ENCODE measurements at places on chromosomes 3 and 15.

- no peak for DNase-seq
These were observed 36.1 kb downstream of the TRANK1 start for GRCh38 chr3:36908647-36909180.

GRCh38 chr3:172154768-172155664 lies 115.6 kb downstream of the FNDC3B start:
- no peak for DNase-seq

DNA sequence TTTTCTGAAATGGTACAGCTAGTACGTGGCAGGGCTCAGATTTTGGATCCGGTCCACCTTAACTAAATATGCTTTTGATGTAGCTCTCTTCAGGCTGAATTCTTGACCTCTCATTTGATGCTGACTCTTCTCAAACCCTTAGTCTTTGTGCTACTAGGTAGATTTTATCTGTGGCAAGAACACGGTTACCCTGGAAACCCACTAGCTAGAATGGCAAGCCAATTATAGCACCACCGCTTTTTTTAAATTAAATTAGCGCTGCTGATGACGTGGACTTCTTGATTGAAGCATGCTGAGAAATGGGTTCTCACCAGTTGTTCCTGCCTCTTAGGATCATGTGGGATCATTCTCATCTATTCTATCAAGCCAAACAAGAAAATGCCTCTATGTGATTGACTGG lies 421.5 kb downstream of the LPP start:
- DNase-seq, result no peak

DNA sequence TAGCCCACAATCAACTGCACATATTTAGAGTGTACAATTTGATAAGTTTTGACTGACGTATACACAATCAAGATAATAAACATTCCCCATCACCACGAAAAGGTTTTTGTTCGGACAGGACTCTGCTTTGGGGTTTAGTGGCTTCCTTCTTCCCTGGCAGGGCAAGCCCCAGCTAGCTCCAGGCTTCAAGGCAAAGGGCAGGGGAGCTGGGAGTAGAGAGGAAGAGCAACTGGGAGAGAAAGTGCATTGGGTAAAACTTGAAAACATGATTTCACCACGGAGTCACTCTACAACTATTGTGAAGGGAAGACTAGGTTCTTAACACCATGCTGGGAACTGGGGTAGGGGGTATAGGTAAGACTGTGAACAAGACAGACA lies 185.1 kb upstream of the UBE2E1 start:
- no peak for DNase-seq

- no peak for DNase-seq
These were observed 646.0 kb downstream of the TUSC7 start for GRCh38 chr3:117355566-117355965.

GRCh38 chr3:12741209-12741608 lies 17.9 kb downstream of the TMEM40 start:
- DNase-seq, result no peak

DNA sequence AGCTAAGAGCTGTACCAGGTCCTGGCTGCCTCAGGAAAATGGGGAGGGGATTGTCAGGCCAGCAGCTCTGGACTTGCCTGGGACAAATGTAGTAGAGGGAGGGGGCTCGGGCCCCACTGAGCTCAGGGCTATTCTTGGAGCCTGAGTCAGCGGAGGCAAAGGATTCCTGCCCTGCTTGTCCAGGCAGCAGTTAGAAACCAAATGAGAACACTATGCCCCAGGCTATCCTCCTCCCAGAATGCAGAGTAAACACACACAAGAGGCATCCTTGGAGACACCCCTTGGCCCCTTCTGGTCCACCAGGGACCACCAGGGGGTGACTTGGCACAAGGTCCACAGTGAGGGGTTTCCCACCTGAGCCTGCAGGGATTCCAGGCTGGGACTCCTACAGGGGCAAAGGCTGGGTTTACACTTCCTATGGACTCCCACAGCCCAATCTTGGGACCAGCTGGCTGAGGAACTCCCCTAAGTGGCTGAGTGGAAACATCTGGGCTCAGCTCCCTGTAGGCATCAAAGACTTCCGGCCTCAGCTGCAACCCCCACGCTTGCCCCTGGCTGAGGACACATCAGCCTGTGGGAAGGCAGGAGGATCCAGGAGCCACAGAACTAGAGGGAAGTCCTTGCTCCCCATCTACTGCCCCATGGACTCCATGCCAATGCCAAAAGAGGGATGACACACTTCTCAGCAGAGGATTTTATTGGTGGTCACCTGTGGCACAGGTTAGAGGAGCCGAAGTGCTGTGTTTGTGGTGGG lies 3.4 kb upstream of the COL7A1 start:
- no peak for DNase-seq

- DNase-seq, result no peak
These were observed 9.6 kb downstream of the STARD5 start for GRCh38 chr15:81314378-81314777.

DNA sequence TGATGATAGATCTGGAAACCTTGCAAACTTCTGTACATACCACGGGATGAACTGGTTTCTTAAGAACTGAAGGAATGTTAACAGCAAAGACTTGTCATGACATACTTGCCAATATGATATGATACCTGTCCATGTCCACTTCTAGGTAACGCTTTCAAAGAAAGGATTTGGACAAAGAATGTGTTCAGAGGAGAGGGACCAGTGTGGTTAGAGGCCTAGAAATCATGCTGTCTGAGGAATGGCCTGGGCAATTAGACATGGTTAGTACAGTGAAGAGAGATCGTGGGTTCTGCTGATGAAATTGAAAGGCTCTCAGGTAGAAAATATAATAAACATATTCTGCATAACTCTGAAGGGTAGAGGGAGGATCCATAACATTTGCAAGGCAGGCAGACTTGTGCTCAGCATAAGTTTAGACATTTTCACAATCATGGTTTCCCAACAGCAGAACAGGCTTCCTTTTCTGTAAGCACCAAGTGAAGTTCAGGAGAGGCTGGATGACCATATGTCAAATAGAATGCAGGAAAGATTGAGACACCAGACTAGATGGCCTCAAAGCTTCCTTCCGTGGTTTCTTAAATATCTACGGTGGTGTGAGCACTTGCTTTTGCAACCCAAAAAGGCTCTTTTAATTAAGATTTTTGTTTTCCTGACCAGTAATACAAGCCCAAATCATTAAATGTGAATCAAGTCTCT lies 39.9 kb downstream of the TGFBR2 start:
- no peak for DNase-seq

GRCh38 chr3:193883551-193883950 lies 252.4 kb upstream of the HES1 start:
- DNase-seq, result no peak

DNA sequence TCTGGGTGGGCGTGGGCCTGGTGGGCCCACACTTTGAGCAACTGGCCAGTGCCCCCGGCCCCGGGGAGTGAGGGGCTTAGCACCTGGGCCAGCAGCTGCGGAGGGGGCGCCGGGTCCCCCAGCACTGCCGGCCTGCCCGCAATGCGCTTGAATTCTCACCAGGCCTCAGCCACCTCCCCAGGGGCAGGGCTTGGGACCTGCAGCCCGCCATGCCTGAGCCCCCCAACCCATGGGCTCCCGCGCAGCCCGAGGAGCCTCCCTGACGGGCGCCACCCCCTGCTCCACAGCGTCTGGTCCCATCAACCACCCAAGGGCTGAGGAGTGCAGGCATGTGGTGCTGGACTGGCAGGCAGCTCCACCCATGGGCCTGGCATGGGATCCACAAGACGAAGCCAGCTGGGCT lies 484.3 kb downstream of the UNC13C start:
- no peak for DNase-seq

GRCh38 chr15:89443581-89443980 lies 52.8 kb downstream of the RHCG start:
- no peak for DNase-seq

DNA sequence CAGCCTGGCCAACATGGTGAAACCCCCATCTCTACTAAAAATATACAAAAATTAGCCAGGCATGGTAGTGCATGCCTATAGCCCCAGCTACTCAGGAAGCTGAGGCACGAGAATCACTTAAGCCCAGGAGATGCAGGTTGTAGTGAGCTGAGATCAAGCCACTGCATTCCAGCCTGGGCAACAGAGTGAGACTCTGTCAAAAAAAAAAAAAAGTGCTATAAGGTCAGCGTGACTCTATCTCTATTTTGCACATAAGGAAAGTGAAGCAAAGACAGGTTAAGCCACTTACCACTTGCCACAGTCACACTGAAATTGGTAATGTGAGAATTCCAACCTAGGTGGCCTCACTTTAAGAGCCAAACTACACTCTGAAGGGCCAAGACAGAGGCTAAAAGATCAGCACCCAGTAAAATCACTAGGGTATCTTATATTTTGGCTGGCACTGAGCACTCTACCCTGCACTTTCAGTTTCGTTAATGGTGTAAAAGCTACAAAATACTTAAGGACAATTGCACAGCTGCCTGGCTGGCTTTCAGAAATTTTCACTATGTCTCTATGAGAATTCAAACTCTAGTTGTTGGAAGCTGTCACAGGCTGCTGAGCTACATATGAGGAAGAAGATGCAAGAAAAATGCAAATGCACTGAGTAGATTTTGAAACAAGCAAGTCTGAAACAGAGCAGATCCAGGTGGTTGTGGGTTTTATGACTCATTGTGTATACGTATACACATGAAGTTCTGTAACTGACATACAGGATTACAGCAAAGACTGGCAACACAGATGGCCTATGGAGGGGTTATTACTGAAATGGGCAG lies 32.7 kb downstream of the TRANK1 start:
- DNase-seq, result no peak

GRCh38 chr3:14401692-14402303 lies 608 bp upstream of the SLC6A6 start:
- DNase-seq, result no peak

- DNase-seq, result no peak
These were observed 29.5 kb downstream of the AGTR1 start for GRCh38 chr3:148727231-148727630.

DNA sequence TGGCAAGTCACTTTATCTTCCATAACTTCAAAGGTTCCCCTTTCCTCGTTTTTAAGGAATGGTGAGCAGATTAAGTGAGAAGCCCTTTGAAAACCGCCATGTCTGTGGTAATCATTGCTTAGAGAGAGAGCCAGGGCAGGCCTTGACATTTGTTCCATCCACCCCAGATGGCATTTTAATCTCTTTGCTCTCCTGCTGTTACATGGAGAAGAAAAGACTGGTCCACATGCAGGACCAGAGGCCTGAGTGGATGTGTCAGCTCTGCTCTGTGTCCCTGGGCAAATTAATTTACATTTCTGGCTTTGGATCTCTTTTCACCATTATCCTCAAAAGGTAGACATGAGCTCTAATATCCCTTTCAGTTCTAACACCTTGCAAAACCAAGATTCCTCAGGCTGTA lies 157.3 kb upstream of the LPP start:
- DNase-seq, result no peak

DNA sequence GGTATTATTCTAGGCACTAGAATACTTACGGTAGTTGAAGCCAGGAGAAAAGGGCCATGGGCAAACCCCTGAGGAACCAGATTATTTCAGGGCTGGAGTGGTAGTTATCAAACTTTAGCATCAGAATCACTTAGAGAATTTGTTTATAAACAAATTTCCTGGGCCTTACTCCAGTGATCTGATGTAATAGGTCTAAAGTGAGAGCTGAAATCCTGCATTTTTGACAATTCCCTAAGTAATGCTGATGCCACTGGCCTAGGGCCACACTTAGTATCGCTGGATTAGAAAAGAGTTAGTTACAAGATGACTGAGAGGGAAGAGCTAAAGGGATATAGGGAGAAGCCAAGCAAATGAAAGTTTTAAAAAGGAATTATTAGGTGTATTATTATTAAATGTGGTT lies 412.5 kb upstream of the THRB start:
- DNase-seq, result no peak

DNA sequence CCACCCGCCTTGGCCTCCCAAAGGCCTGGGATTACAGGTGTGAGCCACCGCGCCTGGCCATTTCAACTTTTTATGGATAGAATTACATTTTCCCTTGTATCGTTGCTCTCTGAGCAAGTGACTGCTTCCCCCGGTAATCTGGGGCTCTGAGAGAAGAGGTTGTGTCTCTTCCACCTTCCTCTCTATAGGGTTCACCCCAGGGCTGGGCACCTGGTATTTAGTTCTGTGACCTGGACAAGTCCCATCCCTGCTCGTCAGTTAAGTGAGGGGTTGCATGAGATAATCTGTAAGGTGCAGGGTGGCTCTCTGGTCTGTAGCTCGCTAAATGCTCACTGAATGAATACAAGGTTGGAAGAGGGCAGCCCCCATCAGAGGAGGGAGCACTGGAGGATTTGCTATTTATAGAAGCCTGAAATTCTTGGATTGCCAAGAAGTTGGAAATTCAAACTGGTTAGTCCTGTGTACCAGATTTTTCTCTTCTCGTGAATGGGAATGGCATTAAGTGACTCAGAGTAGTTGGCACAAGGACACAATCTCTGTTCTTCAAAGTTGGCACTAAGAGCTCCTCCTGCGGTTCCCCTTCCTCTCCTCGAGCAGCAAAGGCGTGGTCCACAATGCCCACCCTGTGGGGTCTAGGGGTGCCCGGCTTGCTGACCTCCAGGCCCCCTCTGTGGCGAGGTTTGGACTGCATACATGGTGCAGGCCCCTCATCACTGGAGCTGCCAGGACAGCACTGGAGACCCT lies 68.1 kb upstream of the DLG1 start:
- DNase-seq, result no peak

- no peak for DNase-seq
These were observed 2.0 kb downstream of the PPM1M start for GRCh38 chr3:52247409-52248164.

DNA sequence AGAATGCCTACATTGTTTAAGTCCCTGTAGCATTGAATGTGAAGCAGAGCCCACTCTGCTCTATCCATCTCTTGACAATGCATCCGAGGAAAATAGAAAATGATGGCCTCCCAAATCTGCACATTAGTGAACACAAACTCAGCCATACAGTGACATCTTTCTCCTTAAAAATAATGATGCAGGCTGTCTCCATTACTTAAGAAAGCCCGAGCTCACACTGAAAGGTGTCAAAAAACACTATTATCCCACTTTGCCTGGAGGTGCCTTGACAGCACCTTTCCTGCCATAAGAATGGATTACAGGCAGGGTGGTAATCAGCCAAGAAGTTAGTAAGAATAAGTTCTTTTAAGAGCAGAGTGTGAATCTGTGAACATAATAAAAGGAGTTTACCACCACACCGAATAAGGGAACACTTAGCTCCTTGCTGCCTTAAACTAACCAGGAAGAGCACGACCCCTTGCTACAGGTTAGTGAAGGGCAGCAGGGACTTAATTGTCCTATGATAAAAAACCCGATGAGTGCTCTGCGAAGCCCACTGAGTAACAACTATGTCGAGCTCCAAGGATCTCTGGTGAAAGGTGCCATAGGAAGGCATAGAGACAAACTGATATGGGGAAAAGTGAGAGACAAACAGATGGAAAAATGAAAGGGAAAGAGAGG lies 123.2 kb upstream of the TUSC7 start:
- no peak for DNase-seq

DNA sequence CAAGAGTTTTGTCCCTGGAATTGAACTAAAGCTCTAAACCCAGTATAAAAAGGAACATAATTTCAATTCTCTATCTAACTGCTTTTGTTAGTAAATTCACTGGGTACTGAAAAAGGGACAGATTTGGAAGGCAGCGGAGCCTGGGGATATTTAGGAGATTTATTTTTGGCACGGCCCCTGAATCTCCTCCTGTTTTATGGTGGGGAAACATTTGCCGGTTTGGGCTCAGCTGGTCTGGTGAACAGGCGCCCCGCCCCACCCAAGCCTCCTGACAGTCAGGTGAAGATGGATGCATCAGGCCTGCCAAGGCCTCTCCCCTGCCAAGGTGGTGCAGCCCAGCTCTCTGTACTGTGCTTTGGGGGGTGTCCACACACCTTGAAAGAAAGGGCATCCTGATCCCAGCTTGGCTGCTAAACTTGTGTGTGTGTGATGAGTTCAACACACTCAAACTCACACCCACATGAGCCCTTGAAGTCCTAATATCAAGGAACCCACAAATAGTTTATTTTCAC lies 46.3 kb downstream of the EBLN2 start:
- no peak for DNase-seq

Measured in activated T-helper 1 cell treated with anti-CD3 and anti-CD28 coated beads, Interleukin-2, amount 50 U/mL, for 16 hours (primary cell).